ENCODE measurements at places on chromosomes 1 and 21. TPM values are rescaled to one million over a fixed set of nuclear protein-coding genes. Genes with fewer than 3 reads are reported as not detected.

HYI gene
- total RNA-seq = 31.8 TPM

CFHR4 gene
- not detected for total RNA-seq

WNT3A gene
- total RNA-seq = not detected

PPCS gene
- total RNA-seq = 68.7 TPM

SYCP1 gene
- total RNA-seq = not detected

ANKRD45 gene
- total RNA-seq = not detected

JUN gene
- 728 TPM for total RNA-seq

GNAI3 gene
- total RNA-seq = 11.8 TPM

A3GALT2 gene
- not detected for total RNA-seq

ZNF695 gene
- 2.0 TPM for total RNA-seq

SELL gene
- not detected for total RNA-seq

PTCH2 gene
- total RNA-seq = not detected

OR10R2 gene
- total RNA-seq = not detected

GCSAML gene
- under 0.01 TPM for total RNA-seq

OR2AK2 gene
- total RNA-seq = not detected

OR2L3 gene
- not detected for total RNA-seq

RXFP4 gene
- total RNA-seq = not detected

BCL2L15 gene
- 0.39 TPM for total RNA-seq

All from placental epithelial cell (primary cell).